Hematopoietic multipotent progenitor cell treated with erythropoietin and hydrocortisone succinate and interleukin-3 and kit ligand, for 15 days (in vitro differentiated cells): ENCODE measurements at places on chromosomes 3 and 15.
A peak's percentile ranks its signal among the peaks of the same experiment; 100 is the strongest.

DNA sequence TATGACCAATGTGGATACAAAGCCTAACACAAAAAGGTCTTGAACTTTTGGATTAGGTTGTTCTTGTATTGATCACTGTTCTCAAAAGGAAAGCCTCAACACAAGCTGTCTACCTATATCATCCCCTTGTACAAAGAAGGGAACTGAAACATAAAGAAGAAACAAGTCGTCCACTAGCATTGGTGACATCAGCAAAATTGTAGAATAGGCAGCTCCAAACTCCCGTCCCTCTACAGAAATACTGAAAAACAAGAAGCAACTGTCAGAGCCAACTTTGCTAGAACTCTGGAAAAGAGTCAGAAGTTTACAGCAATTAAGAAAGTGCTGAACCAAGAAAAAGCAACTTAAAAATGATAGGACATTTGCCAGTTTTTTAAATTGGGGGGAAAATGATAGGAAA, 7.5 kb upstream of the NR1I2 start:
- no peak for DNase-seq

GRCh38 chr15:20271647-20272046, 270.0 kb downstream of the GOLGA6L6 start:
- DNase-seq = no peak

DNA sequence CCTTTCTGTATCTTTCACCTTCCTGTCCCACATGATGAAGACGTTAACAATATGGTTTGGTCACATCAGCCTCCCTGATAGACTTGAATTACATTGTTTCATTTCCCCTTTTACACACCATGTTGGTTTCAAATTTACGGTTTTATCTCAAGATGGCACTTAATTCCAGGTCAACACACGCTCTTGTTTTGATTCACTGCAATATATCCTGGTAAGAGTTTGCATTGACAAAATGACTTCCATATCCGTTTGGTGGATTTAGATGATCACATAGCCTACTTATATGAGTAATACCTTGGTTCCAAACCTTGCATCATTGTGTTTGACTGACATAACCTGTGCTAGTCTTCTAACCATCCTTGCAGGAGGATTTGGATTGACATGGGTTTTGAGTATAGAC, 499.4 kb downstream of the ROBO1 start:
- no peak for DNase-seq

GRCh38 chr3:15151166-15151565, 52.2 kb upstream of the RBSN start:
- no peak for DNase-seq

- DNase-seq = no peak
These were observed 16.7 kb downstream of the MAP2K5 start for GRCh38 chr15:67559158-67559557.

DNA sequence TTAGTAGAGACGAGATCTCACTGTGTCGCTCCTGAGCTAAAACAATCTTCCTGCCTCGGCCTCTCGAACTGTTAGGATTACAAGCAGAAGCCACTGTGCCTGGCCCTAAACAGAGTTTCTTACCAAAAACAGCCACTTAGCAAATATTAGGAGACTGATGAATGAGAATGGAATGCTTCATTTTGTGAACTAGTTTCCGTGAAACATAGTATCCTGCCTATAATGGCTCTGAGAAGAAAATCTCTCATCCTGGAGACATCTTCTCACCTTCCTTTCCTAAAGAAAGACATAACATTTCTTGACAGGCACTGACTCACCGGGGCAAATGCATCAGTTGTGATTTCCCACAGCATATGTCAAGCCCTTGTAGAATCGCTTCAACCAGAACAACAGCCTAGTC, 44.9 kb downstream of the GJD2 start:
- DNase-seq = no peak

DNA sequence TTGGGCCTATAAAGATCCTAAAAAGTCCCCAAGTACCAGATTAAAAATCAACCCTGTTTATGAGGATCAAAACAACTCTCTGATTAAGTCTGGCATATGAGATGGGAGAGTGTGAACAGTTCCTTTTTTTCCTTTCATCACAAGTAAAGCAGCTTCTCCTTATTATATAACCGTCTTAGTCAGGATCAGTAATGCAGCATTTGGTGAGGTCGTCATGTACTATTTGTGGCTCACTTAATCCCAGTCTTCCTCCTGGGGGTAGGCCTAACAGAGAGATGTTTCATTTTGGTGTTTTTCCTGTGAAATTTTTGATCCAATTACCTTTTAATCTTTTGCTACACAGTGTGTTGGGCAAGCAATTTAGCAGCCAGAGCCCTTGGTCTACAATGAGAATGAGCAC, 333.1 kb upstream of the KCNMB2 start:
- no peak for DNase-seq

DNA sequence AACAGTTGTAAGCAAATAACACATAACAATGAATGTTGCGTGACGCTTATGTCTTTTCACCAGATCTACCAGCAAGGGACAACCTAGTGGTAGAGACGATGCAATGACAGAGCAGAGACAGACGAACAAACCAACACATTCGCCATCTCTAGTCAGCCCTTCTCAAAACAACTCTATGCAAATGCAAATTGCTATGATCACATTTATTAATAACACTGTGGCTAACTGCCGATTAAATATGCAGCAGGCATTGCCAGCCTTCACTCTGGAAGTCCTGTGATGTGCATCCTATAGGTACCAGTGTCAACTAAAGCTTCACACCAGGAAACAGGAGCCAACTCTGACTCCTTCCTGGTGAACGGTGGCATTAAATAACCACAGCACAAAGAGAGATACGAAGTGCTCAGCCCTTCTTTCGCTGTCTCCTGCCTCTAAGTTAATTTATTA, 94.2 kb downstream of the FOXP1 start:
- no peak for DNase-seq

- peak; percentile 13 for DNase-seq
These were observed 110.3 kb downstream of the CYP19A1 start for GRCh38 chr15:51227940-51228732.

GRCh38 chr15:63283126-63283525, 5.7 kb downstream of the APH1B start:
- no peak for DNase-seq

DNA sequence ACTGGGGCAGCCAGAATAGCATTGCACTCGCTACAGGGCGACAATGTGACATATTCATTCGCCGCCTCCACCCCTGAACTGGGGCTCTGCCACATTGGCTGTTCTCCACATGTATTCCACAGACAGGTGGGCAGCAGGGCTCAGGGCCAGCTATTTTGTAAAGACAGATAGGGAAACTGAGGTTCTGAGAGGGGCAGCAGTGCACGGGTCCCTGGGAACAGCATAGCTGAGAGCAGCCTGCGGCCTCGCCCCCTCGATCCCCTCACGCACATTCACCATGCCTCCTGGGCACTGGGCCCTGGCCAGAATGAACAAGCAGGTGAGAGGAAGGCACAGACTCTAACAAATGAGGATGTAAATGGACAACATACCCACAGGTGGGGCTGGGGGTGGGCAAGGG, 75.0 kb upstream of the SPATA12 start:
- no peak for DNase-seq

DNA sequence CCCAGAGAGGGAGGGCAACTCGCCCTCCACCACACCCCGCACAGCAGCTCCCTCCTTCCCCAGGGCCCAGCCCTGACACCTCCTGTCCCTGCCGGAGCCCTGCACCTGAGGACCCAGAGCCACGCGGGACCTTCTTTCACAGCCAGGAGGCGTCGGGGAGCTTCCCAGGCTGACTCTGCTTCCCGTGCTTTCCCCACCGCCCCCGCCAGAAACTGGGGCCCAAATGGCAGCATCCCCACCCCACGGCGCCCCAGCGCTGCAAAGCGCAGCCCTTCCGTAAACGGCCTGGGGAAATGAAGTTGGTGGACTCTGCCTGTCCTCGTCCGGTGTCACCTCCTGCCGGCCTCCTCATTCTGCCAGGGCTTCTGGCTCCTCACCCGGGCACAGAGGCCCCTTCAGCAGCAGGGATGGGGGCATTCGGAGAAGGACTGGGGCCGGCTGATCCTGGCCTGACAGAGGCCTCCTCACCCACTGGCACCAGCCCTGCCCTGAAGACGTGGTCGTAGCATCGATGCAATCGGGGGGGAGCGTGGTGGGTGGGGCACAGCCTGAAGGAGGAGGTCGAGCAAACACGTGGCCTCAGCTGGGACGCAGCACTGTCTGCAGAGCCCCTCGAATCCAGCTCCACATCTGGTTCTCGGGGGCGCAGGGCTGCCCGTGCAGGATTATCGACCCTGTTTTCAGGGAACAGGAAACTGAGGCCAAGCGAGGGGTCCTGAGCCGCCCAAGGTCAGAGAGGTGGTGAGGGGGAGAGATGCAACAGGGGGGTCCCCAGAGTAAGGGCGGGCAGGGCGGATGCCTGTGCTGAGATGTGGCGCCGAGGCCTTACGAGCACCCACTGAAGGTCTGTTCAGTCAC, 235.4 kb downstream of the XXYLT1 start:
- no peak for DNase-seq

GRCh38 chr3:125478326-125478725, 41.7 kb downstream of the SNX4 start:
- DNase-seq = no peak

DNA sequence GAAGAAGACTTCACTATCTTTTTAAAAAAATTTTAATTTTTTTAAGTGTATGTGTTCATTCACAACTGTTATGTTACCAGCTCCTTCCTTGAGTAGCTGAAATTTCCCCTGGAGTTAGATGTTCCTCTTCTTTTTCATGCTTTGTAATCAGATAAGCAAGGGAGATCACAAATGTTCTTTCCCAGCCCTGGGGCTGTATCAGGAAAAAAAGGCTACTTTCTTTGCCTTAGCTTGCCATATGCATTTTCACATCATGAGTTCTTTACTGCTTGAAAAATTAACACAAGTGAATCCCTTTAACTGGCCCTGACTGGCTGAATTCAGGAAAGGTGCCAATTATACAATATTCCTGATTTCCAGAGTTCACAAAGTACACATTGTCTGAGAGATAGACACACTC, 353.2 kb upstream of the ATP11B start:
- DNase-seq = no peak

GRCh38 chr3:98026425-98027084, 8.6 kb downstream of the GABRR3 start:
- DNase-seq = no peak

GRCh38 chr15:36622197-36622795, 42.9 kb downstream of the CDIN1 start:
- DNase-seq = no peak

DNA sequence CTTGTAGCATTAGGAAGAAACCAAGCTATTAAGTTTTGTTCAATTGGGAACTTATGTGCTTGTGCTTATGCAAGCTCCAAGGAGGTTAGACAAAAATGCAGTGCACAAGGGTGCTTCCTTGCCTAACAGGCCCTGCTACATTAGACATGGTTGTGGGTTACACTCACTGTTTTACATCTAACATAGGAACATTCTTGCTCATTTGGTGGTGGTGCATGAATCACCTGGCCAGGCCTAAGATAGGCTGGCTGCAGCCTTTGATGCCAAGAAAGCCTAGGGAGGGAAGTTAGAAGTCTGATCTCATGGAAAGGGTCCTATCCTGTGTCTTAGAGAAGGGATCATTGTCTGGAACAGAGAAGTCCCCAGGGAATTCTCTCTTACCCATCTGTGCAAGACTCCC, 43.5 kb downstream of the CA12 start:
- DNase-seq = no peak

DNA sequence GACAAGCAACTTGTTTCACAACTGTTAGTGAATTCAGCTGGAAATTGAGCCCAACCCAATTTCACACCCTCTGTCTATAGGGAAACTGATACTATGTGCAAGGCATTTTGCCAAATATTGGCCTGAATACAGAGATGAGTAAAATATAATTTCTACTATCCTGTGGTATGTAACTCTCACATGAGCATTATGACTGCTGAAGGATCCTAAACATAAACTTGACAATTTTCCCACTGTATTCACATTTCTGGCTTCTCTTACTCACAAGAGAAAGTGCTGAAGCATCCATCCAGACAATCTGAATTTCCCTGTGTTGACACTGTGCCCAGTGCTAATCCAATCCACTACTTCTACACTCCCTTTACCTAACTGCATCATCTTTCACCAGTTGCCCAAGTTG, 28.4 kb downstream of the SERPINI2 start:
- no peak for DNase-seq

DNA sequence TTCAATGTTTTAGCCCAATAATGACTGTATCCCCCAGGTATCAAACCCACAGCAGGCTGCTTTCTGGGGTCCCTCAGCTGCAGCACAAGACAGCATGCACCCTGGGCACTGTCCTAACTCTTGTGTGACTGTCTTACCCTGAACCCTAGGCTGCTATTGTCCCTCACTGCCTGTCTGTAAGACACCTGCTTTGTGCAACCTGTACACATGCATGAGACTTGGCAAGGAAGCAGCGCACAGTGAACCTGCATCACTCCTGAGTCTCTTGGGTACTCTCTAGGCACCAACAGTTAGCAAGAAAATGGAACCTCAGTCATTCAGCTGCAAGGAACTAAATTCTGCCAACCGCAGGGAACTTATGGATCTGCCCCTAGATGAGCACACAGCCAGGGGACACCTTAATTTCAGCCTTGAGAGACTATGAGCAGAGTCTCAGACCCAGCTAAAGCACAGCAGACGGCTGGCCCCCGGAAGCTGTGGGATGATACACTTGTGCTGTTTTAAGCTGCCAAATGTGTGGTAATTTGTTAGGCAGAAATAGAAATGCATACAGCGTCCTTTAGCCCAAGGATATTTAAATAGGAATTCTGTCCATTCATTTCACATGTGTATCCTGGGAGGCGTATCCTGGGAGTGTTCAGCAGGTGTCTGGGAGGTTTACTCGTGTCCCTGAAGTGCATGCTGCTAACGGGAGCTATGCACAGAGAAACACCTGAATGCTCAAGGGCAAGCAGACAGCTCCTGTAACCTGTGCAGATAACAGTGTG, 223.8 kb downstream of the KLF13 start:
- DNase-seq = no peak

- DNase-seq = no peak
These were observed 16.8 kb upstream of the CCNDBP1 start for GRCh38 chr15:43168192-43169107.

DNA sequence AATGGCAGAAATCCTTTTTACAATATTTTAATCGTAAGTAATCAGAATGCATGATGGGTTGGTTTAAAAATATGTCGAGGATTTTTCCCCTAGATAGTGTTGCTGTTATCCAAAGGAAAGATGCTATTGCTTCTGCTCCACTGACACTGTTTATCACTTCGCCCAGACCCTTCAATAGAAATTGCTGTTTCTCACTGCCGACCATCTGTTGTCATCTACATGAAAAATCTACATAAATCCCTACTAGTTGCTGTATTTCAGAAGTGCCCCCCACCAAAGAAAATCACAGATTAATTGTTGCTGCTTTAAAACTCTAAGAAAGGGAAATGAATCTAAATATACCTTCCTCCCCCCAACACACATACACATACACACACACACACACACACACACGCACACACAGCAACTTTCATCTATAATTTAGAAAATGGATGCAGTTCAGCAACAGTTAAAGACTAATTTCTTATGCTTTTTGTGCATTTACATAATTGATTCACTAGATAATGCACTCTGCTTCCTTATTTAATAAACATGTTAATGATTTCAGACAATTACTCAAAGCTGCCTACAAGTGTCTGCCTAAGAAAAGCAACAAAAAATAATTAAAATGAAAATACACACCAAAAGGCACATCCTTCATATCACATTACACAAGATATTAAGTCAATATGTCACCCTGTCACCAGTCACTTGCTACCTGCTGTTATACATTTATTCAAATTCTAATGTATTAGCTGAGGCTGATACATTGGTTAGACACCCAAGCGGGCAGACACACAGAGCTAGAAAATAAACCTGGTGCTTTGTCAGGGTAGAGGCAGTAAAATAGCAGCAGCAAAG, 82.8 kb downstream of the RORA start:
- no peak for DNase-seq

GRCh38 chr3:100419406-100419805, 18.1 kb downstream of the LNP1 start:
- DNase-seq = no peak

- DNase-seq = no peak
These were observed 1159.6 kb upstream of the EPHA6 start for GRCh38 chr3:95654570-95655362.
